ENCODE measurements at places on chromosomes 1 and 21.

- DNase-seq, result no peak
These were observed 1.3 kb downstream of the JAM2 start for GRCh38 chr21:25640202-25640942.

GRCh38 chr1:98355656-98356383 lies 305.7 kb upstream of the SNX7 start:
- no peak for DNase-seq

DNA sequence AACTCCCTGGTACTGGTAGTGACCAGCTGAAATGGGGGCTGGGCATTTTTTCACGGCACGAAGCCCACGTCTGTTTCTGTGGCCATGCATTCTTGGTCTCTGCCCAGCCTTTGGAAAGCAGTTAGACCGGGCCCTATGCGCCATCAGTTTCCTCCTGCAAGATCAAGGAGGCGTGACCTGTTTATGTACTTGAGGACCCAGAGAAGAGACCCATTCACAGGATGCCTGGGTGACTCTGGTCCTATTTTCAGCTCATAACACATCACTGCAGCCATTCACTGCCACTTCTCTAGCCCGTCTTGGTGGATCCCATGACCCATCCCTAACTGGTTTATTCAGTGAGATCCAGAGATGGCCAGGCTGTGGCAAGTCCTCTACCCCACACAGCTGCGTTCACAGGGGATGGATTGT lies 70.4 kb downstream of the SPSB1 start:
- no peak for DNase-seq

DNA sequence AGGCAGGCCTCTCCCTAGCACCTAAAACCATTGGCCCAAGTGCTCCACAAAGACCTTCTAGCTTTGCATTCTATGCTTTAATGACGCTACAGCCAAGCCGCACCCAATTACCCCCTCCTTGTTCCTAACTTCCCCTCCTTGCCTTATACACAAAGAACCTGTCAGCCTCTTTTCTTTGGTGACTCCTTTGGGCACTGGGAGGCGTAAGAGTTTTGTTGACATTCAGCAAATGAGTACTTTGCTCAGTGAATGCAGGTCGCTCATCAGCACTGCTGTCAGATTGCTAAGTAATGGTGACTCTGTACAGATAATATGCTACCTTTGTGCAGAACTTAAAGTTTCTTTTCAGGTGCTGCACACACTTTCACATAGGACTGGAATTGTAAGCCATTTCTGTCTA lies 187.6 kb upstream of the FAM78B start:
- DNase-seq, result no peak

DNA sequence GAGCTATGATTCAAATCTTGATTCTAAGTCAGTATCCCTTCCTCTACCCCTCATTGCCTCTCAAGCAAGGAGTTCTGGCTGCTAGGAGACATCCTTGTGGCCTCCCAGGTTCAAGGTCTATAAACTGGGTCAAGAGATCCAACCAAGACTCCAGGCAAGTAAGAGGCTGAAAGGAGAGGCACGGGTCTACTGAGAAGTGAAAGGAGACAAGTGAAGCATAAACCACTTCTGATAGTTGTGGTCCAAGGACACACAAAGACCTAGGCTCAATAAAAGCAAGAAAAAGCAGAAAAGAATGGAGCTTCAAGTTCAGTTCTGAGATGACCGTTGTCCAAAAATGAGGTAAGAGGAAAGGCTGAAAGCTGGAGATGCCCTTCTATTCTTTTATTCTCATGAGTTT lies 17.8 kb upstream of the PPP2R5A start:
- no peak for DNase-seq

- no peak for DNase-seq
These were observed 31.9 kb downstream of the NGF start for GRCh38 chr1:115306146-115306545.

Data from activated CD4-positive, alpha-beta T cell treated with anti-CD3 and anti-CD28 coated beads for 1 hour (primary cell).